CD8-positive, alpha-beta memory T cell (primary cell): ENCODE measurements at places on chromosomes 3 and 15.
A peak's percentile ranks its signal among the peaks of the same experiment; 100 is the strongest.

DNA sequence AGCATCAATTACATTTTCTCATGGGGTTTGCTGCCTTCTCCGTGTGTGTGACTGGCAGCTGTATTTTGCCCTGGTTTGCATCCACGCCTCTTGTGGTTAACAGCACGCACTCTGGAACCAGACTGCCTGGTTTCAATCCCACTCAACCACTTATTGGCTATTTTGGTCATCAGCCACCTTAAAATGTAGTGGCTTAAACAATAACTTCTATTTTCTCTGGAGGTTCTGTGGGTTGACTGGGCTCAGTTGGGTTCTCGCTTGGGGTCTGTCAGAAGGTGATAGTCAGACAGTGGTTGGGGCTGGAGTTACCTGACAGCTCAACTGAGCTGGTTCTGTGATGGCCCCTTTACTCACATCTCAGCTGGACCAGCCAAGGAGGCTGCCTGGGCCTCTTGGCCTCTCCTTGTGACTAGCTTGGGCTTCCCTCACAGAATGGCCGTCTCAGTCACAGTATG lies 36.8 kb downstream of the EHD4 start:
- H3K27me3 ChIP-seq = no peaks in the 10 kb centered on the region
- H3K4me1 ChIP-seq = peaks cover 61% of the 10 kb centered on the region
- H3K36me3 ChIP-seq = no peaks in the 10 kb centered on the region
- peak overlapping the region; percentile 88 for H3K27ac ChIP-seq
- peak overlapping the region; percentile 3 for H3K4me3 ChIP-seq
- no peak for DNase-seq

DNA sequence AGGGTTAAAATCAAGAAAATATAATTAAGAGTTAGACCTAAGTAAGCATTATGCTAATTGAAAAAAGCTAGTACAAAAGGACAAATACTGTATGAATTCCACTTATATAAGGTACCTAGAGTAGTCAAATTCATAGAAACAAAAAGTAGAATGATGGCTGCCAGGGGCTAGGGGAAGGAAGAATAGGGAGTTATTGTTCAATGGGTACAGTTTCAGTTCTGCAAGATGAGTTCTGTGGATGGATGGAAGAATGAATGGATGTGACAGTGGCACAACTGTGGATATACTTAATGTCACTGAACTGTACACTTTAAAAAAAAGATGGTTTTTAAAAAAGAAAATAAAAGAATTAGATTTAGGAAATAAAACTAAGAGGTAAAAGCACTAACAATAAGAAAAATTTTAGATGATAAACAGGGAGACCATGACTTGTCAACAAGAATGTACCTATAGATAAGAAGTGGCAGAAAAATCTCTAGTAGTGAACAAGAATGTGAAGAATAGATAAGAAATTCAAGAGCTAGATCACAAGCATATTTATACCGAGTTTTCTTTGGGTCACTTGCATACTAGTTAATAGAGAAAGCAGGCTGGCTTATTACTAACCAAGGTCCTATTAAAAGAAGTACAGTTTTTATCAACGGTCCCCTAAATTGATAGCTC lies 5.5 kb downstream of the IFT80 start:
- no peaks in the 10 kb centered on the region for H3K36me3 ChIP-seq
- H3K27me3 ChIP-seq = no peaks in the 10 kb centered on the region
- H3K27ac ChIP-seq = peak overlapping the region; percentile 38
- no peak for DNase-seq

DNA sequence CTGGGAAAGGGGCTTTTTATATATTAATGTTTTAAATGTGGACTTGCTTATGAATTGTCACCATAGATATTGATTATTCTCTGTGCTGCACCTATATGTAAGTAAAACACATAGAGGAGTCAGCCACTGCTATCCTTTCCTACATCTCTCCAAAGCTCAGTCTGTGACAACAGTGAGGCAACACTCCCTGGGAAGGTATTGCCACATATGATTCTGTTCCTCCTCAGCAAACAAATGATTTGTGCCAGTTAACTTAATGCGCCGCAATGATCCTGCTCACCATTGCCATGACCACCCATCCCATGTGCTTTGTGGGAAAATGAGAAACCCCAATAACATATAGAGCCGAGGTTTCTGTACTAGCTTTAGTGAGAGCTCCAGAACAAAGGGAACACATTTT lies 75.1 kb upstream of the FBN1 start:
- H3K36me3 ChIP-seq = no peaks in the 10 kb centered on the region
- no peaks in the 10 kb centered on the region for H3K27me3 ChIP-seq
- DNase-seq = no peak
- no peak overlapping the region for H3K27ac ChIP-seq
- no peaks in the 10 kb centered on the region for H3K4me1 ChIP-seq

GRCh38 chr3:66469220-66469640 lies 31.6 kb downstream of the LRIG1 start:
- no peaks in the 10 kb centered on the region for H3K27me3 ChIP-seq
- H3K4me1 ChIP-seq = peaks cover 23% of the 10 kb centered on the region
- H3K36me3 ChIP-seq = no peaks in the 10 kb centered on the region

DNA sequence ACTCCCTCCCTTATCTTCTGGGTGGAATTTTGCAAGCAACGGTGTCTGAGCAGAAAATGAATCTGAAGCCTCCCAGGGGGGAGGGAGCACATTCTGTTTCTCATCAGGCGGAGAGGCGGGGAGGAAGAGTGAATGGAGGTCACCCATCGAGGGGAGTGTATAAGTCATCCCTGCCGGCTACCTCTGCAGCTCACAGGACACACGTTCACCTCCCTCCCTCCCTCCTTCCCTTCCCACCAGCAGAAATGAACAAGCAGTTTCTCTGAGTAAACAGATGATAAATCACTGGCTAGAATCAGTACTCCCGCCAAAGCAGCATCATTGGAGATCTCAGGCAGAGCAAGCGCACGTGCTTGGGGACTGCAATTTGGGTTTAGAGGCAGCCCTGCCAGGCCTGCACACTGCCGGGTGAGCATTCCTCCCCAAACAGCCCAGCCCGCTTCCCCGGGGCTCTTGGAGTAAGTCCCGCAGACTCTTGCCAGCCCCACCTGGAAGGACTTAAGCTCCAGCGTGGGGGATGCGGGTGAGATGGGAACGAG lies 38.3 kb downstream of the CPN2 start:
- no peak overlapping the region for H3K27ac ChIP-seq
- no peak overlapping the region for H3K4me3 ChIP-seq
- peaks cover 20% of the 10 kb centered on the region for H3K27me3 ChIP-seq
- no peaks in the 10 kb centered on the region for H3K36me3 ChIP-seq
- H3K4me1 ChIP-seq = peaks cover 16% of the 10 kb centered on the region
- no peak for DNase-seq
